ENCODE measurements at places on chromosomes 1 and 21.
A peak's percentile ranks its signal among the peaks of the same experiment; 100 is the strongest.

- DNase-seq: no peak
These were observed 185.8 kb upstream of the CHODL start for GRCh38 chr21:18058731-18059398.

DNA sequence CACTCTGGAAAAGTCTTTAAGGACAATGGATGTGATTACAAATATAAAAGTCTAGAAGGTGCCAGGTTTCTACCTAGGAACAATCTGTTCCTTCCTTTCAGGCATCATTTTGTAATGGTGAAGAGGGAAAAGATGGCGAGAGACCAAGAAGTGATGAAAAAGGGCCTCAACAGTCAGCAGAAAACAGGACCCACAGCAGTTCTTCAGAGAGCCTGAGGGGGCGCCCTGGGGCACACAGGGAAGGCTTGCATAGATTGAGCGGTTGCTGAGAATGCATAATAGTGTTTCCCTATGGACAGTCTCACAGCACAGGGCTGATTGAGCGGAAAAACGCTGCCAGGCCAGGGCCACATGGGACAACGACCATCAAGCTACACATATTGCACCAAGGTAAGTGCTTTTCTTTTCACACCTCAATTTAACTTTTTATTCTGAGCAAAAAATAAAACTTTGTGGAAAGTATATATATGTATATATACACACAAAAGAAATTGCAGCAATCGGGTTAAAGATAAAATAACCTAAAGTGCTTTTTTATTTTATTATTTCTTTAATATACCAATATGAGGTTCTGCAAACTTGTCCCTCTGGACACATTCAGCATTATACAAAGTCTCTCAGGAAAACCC, 3.1 kb upstream of the YRDC start:
- peak; percentile 80 for DNase-seq

DNA sequence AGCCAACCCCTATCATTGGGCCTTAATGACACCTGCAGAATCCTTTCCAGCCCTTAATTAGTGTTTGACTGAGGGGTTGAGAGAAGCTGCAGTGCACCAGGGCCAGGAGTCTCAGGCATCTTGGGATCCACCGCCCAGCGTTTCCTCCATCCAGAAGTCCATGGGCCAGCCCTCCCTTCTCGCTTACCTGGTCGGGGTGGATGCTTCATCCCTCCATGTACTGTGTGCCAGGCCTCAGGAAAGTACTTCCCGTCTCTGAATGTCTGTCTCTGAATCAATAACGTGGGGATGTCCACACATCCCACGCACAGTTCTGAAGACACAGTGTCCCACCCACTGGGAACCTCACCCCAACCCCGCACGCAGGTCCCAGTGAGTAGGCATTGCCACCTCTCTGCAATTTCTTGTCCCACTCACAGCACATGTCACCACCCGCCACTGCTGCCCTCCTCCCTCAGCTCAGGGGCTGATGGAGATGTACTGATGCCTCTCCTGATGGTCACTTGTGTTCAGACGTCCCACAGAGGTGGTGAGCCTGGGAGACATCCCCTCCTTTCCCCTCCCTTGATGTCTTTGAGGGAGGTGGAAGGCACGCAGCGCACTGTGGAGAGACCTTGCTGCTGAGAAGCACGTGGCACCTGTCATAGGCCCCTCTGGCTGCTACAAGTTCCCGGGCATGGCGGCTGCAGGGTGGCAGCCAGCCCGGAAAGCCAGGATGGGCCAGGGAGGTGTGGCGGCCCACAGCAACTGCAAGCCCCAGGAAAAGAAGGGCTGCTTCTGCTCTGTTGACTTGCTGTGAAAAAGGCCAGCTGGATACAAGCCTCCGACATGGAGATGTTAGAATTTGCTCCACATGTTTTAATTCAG, 29.4 kb upstream of the PRSS38 start:
- no peak for DNase-seq

DNA sequence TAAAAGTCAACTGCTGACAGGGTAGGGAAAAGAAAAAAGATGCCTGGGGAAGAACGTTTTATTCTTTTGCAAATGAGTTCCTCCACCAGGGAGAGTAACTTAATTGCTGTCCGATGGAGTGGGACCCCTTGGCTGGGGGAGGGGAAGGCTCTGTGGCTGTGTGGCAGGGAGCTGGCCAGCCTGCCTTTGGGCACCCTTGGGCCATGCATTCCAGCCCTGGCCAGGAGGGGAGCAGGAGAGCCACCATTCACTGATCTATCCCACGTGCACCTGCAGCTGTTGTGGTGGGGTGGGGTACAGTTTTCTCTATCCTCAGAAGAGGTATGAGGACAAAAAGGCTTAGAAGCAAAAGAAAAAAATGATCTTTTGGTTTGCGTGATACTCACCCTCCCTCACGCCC, 116.9 kb downstream of the KCNK1 start:
- no peak for DNase-seq

GRCh38 chr1:164417016-164417704, 141.8 kb upstream of the PBX1 start:
- DNase-seq: no peak

GRCh38 chr21:16821588-16821987, 691.3 kb upstream of the CXADR start:
- DNase-seq: peak; percentile 17

- DNase-seq: no peak
These were observed 229.9 kb downstream of the TTLL7 start for GRCh38 chr1:83769072-83769471.

DNA sequence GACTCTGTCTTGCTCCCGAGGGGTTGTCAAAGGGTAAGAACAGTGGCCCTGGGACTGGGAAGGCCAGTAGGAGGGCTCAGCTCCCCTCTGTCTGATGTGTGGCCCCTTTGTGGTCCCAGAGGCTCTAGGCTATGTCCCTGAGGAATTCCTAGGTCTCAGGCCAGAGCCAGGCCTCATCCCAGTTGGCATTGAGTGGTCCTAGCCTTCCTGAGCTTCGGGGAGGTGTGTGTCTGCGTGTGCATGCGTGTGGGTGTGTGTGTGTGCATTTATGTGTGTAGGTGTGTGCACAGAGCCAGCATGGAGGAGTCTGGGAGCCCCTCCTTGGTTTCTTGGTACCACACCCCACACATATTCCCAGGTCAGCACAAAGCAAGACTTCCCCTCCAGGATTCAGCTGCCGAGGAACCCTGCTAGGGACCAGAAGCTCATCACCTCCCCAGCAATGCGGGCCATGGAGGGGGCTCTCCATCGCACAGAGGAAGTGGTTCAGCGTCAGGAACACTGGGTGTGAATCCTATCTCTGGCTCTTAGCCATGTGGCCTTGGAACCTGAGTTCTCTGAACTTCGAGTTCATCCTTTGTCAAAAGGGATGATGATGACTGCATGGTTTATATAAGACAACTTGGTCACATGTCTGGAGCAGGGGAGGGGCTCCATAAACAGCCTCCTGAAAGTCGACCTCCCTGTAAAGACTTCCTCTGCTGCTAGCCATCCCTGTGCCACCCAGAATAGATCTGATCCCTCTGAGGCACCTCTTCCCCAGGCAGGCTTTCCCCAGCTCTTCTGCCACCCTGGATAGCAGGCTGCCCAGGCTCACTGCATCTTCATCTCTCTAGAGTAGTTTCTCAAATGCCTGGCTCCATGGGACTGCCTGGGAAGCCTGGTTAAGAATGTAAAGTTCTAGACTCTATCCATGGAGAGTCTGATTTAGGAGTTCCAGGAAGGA, 8.3 kb upstream of the EPS8L3 start:
- DNase-seq: no peak

- peak; percentile 15 for DNase-seq
These were observed 109.0 kb downstream of the VPS13D start for GRCh38 chr1:12338823-12339222.

- no peak for DNase-seq
These were observed 40.8 kb downstream of the SORT1 start for GRCh38 chr1:109356915-109357314.

GRCh38 chr1:177872308-177872900, 97.5 kb downstream of the SEC16B start:
- no peak for DNase-seq

DNA sequence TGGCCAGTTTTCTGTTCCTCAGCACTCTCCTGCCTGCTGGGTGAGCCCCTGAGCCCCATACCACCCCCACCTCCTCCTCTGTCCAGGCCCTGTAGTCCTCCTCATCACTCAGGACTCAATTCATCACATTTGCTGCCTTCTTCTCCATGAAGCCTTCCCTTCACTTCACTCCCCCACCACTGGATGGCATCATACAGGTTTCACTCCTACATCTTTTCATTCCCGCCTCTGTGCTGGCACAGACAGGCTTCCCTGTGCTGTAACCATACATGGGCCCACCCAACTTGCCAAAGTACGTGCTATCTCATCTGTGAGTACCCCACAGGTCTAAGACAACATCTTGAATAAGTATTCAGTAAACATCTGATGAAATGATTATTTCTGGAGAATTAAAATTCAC, 56.9 kb downstream of the SLC45A1 start:
- peak; percentile 48 for DNase-seq

- DNase-seq: no peak
These were observed 71.8 kb upstream of the ARHGAP29 start for GRCh38 chr1:94309216-94309615.

DNA sequence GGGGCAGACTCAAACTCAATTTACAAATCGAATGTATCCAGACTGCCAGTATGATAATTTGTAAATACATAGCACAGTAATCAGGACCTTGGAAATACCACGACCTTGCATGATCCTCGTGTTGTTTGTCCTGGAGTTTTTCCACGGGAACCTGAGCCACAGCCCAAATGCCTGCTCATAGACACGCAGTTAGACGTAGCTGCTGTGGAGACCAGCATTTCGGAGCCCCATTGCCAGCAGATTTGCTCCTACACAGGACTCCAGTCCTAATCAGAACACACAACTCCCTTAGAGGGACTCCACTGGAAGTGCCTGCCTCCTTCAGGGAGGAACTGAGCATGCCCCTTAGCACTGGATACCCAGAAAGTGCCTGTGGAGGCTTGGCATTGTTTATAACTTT, 163.2 kb downstream of the GALNT2 start:
- DNase-seq: no peak

DNA sequence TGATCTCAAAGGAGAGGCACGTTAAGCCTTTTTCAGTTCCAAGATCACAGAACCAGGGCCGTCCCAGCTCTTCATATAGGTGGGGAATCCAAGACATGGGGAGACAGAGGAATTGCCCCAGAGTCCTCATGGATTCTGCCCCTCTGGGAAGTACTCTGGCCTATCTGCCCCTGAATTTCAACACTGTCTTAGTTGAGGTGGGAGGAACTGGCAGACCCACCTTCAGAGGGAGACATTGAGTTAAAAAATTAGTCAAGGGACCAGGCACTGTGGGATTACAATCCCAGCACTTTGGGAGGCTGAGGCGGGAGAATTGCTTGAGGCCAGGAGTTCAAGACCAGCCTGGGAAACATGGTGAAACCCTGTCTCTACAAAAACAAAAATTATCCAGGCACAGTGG, 2.1 kb upstream of the KNCN start:
- DNase-seq: no peak

- DNase-seq: no peak
These were observed 38.6 kb downstream of the PDE9A start for GRCh38 chr21:42691901-42692559.

DNA sequence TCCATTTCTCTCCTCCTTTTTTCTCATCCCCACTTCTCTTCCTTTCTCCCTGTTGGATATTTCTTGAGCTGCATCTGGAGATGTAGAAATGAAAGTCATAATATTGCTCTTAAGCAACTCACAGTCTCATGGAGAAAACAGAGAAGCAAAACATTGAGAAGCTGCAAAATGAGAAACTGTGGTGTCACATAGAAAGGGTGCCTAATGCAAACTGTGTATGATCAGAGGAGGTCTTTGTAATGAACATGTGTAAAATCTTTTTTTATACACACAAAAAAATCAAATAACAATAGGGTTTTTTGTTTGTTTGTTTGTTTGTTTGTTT, 11.8 kb upstream of the SLAMF7 start:
- no peak for DNase-seq

DNA sequence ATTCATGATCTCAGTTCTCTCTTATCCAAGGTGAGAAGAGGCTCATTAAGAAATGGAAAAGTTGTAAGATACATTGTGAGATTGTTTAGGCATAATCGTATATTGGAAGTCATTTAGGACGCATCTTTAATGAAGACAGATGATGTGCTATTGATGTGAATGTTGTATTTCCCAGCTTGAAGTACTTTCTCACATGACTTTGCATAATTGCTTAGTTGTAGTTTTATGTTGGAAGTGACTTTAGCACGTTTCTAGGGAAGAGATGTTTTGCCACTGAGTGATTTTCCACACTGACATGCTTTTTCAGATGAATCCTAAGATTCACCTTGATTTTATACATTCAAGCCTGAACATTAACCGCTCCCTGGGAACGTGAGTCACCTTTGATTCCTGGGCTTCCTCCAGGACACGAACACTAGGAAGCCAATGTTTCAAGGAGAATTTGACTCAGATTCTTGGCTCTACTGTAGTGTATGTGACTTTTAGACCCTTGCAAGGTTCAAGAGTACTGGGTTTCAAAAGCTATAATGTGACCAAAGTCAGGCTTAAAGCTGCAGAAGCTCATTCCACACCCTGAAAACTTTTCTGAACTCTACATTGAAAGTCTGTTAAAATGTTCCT, 27.9 kb downstream of the ANGEL2 start:
- peak; percentile 48 for DNase-seq

DNA sequence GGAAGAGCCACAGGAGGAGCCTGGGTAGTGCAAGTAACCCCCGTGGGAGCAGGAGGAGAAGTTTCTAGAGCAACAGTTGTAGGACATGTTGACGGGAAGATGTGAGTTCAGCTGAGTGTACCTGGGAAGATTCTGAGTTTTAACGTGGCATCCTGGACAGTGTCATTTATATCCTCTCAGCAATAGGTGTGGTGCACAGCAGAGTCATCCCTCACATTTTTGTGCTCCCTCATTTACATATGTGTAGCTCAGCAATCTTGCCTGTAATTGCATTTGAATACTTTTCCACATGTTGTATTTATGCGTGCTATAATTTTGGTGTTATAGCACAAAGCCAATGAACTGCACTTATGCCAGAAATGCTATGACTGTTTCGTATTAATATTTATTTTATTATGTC, at the start of gene KRTAP13-3:
TSS of gene KRTAP13-3 (minus strand) at position 101 of the 400 bp plus-strand sequence. CDS start at position 87, 14 bp downstream.
- DNase-seq: no peak

GRCh38 chr21:44820851-44821250, 3.0 kb upstream of the SUMO3 start:
- peak; percentile 59 for DNase-seq

GRCh38 chr1:178277793-178278530, 184.1 kb downstream of the RASAL2 start:
- no peak for DNase-seq
